Ovary (tissue), 10 donors: ENCODE measurements at places on chromosomes 2 and 18.

GRCh38 chr2:73836141-73836943 lies 7.6 kb downstream of the STAMBP start:
- DNase-seq, result no peak
- H3K27ac ChIP-seq, result no peak overlapping the region
- peaks cover 3% of the 10 kb centered on the region for H3K4me1 ChIP-seq
- no peaks in the 10 kb centered on the region for H3K27me3 ChIP-seq
- no peaks in the 10 kb centered on the region for H3K36me3 ChIP-seq

DNA sequence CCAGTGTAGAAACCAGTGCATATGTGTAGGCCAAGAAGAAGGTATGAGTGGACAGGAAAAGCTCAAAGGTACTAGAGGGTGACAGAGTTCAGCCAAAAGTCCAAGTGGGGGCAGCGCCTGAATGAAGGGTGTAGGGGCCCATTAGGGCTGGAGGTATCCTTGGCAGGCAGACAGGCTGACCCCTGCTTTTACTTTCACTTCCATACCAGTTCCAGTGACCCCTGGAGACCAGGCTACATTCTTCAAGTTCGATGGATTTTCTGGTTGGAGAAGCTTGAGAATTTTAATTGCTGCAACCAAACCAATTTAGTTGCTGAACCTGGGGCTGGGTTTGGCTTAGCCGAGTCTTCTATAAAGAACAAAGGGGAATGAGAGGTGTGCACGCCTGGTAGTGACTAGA lies 42.3 kb upstream of the MRPL33 start:
- H3K4me3 ChIP-seq, result no peak overlapping the region
- peaks cover 5% of the 10 kb centered on the region for H3K4me1 ChIP-seq
- DNase-seq, result no peak
- H3K27ac ChIP-seq, result no peak overlapping the region

GRCh38 chr2:99066075-99066958 lies 75.2 kb upstream of the C2orf15 start:
- H3K4me3 ChIP-seq, result no peak overlapping the region
- no peaks in the 10 kb centered on the region for H3K27me3 ChIP-seq
- no peak for DNase-seq
- no peak overlapping the region for H3K27ac ChIP-seq
- peaks cover 1% of the 10 kb centered on the region for H3K4me1 ChIP-seq

GRCh38 chr2:83784947-83785346 lies 674.1 kb downstream of the SUCLG1 start:
- H3K27ac ChIP-seq, result no peak overlapping the region
- H3K36me3 ChIP-seq, result no peaks in the 10 kb centered on the region
- no peaks in the 10 kb centered on the region for H3K4me1 ChIP-seq
- no peak overlapping the region for H3K4me3 ChIP-seq
- no peaks in the 10 kb centered on the region for H3K27me3 ChIP-seq
- no peak for DNase-seq

- no peaks in the 10 kb centered on the region for H3K4me1 ChIP-seq
- H3K36me3 ChIP-seq, result no peaks in the 10 kb centered on the region
- no peak for DNase-seq
- no peak overlapping the region for H3K4me3 ChIP-seq
- H3K27me3 ChIP-seq, result no peaks in the 10 kb centered on the region
Observed at GRCh38 chr18:35110554-35111485, 69.6 kb downstream of the MAPRE2 start.
